T-helper 17 cell (primary cell): ENCODE measurements at places on chromosomes 1 and 21. TPM values are rescaled to one million over a fixed set of nuclear protein-coding genes. Genes with fewer than 3 reads are reported as not detected.

OR14A16 gene
- total RNA-seq = not detected

MAD2L2 gene
- total RNA-seq = 28.1 TPM

F11R gene
- 23.6 TPM for total RNA-seq

CFHR4 gene
- not detected for total RNA-seq

CADM3 gene
- not detected for total RNA-seq

TRPM2 gene
- 26.1 TPM for total RNA-seq

DNA sequence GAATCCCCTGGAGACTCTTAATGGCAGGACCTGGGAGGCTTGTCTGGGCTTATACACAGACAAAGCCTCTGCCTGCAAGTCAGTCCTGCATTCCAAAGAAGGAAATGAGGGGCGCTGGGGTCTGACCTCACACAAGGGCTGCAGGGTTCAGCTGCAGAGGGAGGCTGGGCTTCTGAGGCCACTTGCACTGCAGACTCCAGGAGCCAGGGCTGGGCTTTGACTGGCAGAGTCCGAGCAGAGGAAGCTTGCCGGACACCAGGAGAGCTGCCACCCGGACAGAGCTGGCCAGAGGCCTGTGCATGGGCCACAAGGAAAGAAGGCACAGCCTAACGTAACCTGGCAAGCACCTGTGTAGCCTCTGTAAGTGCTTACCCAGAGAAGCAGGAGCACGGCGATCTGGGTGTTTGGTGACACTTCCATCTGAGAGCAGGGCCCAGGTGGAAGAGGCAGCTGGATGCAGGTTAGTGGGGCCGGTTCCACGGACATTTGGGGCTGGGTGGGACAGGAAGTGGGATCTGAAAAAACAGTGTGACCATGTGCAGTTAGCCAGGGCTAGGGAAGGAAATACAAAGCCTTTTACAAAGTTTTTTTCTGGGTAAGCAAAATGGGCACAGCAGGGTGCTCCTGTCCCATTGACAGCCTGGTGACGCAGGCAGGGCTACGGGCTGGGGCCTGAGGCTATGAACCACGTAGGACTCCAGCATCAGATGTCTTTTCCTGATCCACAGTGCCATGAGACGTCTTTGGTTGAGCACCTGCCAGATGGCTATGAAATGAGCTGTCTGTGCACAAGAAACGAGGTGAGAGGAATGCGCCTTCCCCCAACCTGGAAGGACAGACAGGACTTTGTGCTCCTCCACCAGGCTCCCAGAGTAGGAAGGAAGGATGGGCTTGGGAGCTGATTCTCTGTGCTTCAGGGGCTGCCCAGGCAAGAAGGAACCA is 37.3 kb upstream of the LBR start:
- no peak for DNase-seq

DNA sequence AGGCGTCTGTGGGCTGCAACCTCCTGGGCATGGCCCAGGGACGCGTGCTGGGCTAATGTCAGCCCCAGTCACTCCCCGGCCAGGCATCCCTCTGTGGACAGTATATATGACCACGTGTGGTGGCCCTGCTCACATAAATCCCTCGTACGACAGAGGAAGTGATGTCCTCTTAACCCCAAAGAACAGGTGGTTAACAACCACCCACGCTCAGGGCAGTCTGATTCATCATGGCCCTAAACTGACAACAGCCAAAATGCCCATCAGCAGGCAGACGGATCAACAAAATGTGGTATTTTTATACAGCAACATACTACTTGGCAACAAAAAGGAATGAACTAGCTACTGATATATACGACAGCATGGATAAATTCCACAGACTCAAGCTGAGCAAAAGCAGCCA is 51.0 kb downstream of the ECE1 start:
- no peak for DNase-seq

DNA sequence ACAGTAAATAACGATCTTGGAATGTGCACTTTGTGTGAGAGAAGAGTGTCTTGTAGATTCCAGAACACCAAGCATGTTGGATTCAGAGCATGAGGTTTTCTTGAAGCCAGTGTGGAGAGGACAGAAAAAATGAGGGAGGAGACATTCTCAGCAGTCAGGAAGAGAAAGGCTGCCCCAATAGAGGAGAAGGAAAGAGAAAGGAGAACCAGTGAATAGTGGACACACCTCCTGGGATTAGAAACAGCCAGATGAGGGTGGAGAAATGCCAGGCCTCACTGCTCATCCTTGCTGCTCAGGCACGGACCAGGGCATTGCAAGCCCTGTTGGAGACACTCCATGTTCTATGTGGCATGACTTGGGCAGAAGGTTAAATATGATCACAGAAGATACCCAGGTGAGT is 69.0 kb upstream of the KAZN start:
- DNase-seq = no peak

- DNase-seq = no peak
Measured at GRCh38 chr1:212367474-212368072, 47.1 kb downstream of the PACC1 start.

DNA sequence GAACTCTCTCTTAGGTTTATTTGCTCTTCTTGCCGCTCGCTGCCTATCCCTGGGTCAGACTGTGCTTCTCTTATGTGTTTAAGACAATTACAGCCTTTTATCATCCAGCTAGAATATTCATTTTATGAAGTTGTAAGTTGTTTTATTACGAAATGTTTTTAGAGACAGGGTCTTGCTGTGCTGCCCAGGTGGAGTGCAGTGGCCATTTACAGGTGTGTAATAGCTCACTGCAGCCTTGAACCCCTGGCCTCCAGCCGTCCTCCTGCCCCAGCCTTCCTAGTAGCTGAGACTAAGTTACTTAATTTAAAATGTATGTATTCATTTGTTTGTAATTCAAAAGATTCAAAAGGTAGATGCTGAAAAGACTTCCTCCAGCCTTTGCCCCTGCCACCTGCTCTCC is 99.0 kb upstream of the KIF26B start:
- DNase-seq = no peak

GRCh38 chr1:170545476-170545875 is 13.5 kb downstream of the GORAB start:
- no peak for DNase-seq

- no peak for DNase-seq
Measured at GRCh38 chr1:46691997-46692790, 20.5 kb downstream of the TEX38 start.

DNA sequence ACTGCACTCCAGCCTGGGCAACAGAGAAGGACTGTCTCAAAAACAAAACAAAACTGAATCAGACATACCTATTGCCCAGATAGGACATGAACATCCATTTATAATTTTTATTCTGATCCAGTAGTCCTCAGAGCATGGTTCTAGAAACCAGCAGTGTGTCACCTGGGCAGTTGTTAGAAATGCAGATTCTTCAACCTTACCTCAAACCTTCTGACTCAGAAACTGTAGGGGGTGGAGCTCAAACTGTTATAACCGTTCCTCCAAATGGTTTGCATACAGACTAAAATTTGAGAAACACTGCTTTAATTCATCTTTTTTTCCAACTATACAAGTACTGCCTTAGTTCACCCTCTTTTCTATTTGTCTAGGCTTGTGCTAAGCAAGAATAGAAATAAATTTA is 6.0 kb downstream of the NASP start:
- no peak for DNase-seq

GRCh38 chr1:178927003-178927402 is 56.1 kb upstream of the ANGPTL1 start:
- DNase-seq = no peak

- no peak for DNase-seq
Measured at GRCh38 chr1:32701421-32701911, 1.1 kb downstream of the SYNC start.

DNA sequence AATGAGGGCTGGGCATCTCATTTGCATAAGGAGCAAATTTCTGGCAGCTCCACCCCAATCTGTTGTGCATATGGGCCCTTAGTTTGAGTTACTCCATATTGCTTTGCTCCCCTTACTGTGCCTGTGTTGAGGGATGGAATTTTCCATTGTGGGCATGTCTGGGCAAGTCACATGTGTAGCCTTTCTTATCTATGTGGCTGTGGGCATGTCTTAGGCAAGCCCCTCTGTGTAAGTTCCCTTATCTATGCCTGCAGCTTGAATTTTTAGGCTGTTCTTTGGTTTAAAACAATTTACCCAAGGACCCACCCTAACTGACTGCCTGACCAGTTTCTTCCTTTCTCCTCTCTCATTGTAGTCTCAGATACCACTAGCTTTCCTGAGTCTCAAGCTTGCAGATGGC is 405.7 kb upstream of the NCAM2 start:
- DNase-seq = no peak

GRCh38 chr1:44802306-44803061 is 2.3 kb downstream of the PLK3 start:
- no peak for DNase-seq

- DNase-seq = no peak
Measured at GRCh38 chr1:235917267-235917811, 50.6 kb upstream of the LYST start.

- no peak for DNase-seq
Measured at GRCh38 chr1:221598122-221598521, 143.8 kb downstream of the DUSP10 start.

DNA sequence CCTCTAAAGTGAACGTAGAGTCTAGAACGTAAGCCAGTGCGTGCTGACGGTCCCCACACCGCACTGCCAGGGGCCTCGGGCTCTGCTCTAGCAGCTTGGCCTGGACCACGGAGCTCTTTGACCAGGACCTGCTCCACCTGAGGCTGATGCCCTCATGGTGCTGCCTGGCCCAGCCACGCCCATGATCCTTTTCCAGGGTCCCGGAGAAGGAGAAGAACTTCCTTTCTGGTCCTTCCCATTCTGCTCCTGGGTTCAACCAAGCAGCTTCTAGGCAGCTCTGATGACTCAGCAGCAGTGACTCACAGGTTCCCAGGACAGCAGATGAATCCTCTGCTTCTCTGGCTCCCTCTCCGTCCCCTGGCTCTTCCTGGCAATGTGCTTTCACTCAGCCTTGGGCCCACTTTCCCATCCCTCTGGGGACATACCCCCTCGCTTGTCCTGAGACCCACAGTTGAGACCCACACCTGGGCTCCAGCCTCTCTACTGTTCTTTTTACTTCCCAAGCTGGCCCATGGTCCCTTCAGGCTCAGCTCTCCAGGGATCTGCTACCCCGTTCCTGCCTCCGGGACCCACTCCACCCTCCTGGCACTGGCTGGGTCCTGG is 246.3 kb upstream of the RAB4A start:
- DNase-seq = no peak
